ENCODE measurements at places on chromosomes 4 and X. TPM values are rescaled to one million over a fixed set of nuclear protein-coding genes. Genes with fewer than 3 reads are reported as not detected.

DNA sequence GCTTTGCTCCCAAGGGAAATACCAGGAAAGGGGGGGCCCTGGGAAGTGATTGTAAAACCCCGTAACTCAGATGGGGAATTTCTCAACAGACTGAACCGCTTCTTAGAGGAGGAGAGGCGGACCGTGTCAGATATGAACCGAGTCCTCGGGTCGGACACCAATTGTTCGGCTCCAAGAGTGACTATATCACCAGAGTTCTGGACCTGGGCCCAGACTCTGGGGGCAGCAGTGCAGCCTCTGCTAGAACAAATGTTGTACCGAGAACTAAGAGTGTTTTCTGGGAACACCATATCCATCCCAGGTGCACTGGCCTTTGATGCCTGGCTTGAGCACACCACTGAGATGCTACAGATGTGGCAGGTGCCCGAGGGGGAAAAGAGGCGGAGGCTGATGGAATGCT is 1.0 kb downstream of the PNMA3 start:
- DNase-seq: no peak

DNA sequence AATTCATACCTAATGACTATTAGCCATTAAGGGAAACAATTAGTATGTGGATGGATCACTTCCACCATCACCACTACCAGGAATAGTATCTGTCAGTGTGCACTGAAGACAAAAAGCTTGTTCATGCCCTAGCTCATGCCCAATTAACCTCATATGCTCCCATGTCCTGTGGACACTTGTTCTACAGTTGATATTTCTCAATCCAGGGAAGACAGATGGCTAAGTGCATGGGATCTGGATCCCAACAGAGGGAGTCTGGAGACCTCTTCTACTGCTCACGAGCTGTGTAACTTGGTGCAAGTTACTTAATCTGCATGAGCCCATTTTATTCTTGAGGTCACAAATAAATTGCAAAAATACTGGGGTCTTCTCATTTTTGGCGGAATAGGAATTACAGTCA is 23.7 kb downstream of the AMOT start:
- DNase-seq: no peak

GRCh38 chrX:39877905-39878304 is 219.9 kb downstream of the BCOR start:
- no peak for DNase-seq

The PGK1 gene
- total RNA-seq: 236 TPM

The ANTXR2 gene
- 36.7 TPM for total RNA-seq
